ENCODE measurements at places on chromosomes 2 and 18. TPM values are rescaled to one million over a fixed set of nuclear protein-coding genes. Genes with fewer than 3 reads are reported as not detected.

Gene NGEF
- not detected for total RNA-seq

Gene PSD4
- total RNA-seq, result 37.8 TPM

Gene SPHKAP
- total RNA-seq, result 0.35 TPM

Gene AP1S3
- total RNA-seq, result 16.8 TPM

Gene LYPD6
- total RNA-seq, result 0.29 TPM

Gene SH2D6
- 1.0 TPM for total RNA-seq

Gene PJVK
- 2.3 TPM for total RNA-seq

Gene SP110
- 46.9 TPM for total RNA-seq

Gene RBFA
- 18.0 TPM for total RNA-seq

Gene CASP10
- 31.6 TPM for total RNA-seq

Gene FABP1
- total RNA-seq, result not detected

Gene FEV
- not detected for total RNA-seq

Gene UNC80
- total RNA-seq, result not detected

Gene GALNT5
- total RNA-seq, result 40.2 TPM

Gene GULP1
- 30.6 TPM for total RNA-seq

DNA sequence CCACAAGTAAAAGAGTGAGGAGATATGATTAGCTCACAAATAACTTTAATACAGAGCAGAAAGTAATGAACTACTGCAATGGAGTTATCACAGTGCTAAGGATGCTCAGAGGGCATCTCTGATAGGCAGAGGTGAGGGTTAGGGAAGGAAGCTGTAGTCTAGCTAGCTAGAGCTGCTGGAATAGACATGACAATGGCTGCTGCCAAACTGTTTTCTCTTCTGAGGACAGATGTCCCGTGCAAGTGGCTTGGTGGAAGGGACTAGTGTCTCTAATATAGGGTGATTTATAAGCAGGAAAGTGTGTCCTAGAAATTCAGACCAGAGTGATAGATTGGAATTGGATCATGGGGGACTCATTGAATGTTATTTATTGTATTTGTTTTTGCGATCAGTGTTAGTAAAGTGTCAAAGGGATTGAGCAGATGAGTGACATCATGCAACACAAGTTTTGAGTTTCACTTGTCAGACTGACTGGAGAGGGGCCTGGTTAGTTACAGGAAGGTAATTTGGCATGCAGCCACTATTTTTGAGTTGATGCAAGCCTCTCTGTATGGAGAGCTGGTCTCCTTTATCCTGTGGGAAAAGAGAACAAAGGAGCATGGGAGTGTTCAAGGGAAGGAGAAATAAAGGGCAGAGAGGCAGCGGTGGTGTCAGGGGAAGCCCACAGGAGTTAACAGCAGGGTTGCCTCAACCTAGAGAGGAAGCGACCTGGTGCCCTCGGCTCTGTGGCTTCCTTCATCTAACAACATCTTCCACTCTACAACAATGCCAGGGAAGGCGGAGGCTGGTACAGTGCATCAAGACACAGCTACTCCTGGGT, 1.9 kb downstream of the CTLA4 start:
- no peak for DNase-seq

GRCh38 chr18:54957996-54958395, 1.3 kb downstream of the CCDC68 start:
- DNase-seq, result no peak

DNA sequence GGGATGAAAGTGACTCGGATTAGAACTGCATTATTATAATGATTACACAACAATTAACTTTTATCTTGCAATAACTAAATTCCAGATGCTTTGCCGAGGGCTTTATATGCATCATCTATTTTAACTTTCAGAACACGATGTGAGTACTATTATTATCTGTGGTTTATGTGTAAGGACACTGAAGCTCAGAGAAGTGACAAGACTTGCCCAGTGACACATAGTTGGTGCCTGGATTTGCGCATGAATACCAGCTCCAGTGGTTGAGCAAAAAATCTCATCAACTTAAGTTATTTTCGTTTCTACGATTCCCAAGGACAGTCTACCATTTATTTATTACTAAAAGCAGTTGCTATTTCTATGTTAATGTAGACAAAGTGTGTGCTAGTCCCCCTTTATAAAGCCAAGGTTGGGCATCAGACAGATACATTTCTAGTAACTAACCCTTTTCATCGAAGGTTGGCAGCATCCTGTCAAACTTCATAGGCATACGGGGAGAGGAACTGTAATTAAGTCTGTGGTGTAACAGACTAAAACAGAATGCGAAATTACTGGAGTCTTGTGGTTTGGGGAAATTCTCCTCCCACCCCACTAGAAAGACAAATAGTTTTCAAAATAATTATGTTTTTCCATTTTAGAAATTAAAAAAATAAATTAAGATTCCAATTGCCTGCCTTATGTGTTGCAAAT, 73.2 kb upstream of the BOD1L2 start:
- DNase-seq, result no peak

DNA sequence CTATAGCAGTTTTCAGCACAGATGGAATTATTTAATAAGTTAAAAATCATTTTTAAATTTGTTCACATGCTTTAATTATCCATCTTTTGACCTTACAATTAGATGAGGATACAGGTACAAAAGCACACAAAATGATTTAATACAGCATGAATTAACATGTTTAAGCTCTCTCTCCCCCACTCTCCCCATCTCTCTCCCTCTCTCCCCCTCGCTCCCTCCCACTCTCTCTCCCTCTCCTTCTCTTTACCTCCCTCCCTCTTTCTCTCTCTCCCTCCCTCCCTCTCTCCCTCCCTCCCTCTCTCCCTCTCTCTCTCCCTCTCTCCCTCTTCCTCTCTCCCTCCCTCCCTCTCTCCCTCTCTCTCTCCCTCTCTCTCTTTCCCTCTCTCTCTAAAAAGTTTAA, 7.6 kb downstream of the NBAS start:
- DNase-seq, result no peak

GRCh38 chr18:50507120-50507590, 52.7 kb upstream of the MAPK4 start:
- no peak for DNase-seq

GRCh38 chr2:113079131-113079530, 11.4 kb downstream of the IL1F10 start:
- DNase-seq, result no peak

DNA sequence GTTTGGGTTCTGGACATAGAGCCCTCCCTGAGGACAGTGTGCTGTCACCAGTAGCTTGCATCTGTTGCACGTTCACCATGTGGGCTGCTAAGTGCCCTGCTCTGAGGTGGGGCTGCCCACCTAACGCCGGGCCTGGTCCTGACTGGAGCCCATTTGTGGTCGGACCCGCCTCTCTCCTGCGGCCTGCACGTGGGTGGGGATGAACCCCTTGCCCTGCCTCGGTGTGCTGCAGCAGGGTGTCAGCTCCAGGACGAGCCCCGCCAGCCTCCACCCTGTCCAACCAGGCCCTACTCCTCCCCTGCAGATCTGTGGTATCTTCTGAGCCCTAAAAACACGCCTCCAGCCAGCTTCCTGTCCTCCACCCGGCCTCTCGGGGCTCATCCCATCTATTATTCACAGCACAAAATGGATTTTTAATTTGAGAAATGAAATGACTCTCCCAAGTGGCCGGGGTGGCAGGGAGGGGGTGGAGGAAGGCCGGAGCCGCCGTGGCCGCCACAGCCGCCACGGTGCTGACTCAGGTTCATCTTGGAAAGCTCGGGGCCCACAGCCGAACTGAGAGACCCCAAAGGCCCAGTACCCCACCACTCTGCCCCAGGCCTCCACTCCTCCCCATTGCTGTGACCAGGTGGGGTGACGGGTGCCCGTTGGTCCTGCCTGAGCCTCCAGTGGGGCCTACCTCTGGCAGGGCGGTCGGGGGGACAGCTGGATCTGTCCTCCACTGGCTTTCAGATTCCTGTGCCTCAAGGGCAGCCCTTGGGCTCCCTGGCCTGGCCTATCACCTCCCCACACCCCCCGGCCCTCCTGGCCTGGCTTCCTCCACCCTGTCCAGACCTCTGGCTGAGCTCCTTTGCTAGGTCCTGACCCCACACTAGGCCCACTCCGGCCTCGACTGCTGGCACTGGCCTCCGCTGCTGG, 2.8 kb upstream of the ECEL1 start:
- DNase-seq, result peak; percentile 61

DNA sequence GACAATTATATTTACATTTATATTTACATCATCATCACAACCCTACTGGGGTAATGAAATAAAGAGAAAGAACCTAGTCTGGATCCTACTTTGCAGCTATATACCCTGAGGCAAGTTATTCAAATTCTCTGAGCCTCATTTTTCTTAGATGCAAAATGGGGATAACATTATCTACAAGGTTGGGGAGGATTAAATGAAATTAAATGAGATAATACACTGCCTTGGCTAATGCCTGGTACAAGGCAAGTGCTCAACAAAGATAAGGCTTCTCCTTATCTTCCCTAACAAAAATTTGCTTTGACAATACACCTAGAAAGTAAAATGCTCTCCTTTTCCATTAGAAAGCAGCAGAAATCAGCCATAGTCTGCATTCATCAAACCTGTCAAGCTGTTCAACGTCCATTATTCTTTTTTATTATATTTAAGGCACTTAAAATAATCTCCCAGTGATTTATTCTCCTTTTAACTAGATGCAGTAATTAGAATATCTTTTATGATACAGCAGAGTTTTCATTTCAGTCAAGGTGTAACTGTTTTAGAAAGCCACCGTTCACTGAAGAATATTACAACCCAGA, 44.8 kb downstream of the TCF4 start:
- no peak for DNase-seq

- DNase-seq, result no peak
Measured at GRCh38 chr18:46406539-46406932, 250.5 kb downstream of the LOXHD1 start.

- peak; percentile 23 for DNase-seq
Measured at GRCh38 chr2:128496700-128497099, 178.0 kb upstream of the HS6ST1 start.

- no peak for DNase-seq
Measured at GRCh38 chr2:36734304-36734703, 37.8 kb downstream of the VIT start.

GRCh38 chr2:105498281-105498846, 99.5 kb upstream of the FHL2 start:
- DNase-seq, result no peak

GRCh38 chr2:96804986-96805385, 11.1 kb upstream of the CNNM3 start:
- no peak for DNase-seq

GRCh38 chr2:235729557-235729947, 235.7 kb downstream of the AGAP1 start:
- DNase-seq, result no peak

GRCh38 chr2:225274751-225275150, 124.8 kb upstream of the NYAP2 start:
- no peak for DNase-seq

DNA sequence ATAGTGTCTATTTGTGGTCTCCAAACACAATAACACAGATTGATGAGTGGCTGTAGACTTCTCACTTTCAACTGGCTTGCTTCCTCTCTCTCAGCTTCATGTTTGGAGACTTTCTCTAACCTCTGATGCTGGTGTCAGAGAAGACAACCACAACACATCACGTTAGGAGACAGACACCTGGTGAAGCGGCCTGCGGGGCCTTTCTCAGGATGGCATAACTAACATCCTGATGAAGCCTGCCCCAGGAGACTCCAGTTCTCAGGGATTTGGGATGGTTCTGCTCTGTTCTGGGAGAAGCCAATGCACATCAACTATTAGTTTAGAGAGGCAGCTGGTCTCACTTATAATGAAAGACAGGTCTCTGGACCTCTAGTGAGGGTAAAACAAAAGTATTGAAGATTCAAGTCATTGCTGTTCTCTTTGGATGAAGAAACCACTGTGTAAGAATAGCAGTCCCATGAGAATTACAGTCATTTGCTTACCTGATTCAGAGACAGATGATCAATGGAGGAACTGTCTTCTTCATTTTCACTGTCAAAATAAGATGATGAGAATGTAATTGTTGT, 2.0 kb downstream of the IL1A start:
- no peak for DNase-seq

Measured in upper lobe of right lung (tissue), 1 donor.